GM06990 (cell line): ENCODE measurements at places on chromosomes 16 and 17.
A peak's percentile ranks its signal among the peaks of the same experiment; 100 is the strongest.

DNA sequence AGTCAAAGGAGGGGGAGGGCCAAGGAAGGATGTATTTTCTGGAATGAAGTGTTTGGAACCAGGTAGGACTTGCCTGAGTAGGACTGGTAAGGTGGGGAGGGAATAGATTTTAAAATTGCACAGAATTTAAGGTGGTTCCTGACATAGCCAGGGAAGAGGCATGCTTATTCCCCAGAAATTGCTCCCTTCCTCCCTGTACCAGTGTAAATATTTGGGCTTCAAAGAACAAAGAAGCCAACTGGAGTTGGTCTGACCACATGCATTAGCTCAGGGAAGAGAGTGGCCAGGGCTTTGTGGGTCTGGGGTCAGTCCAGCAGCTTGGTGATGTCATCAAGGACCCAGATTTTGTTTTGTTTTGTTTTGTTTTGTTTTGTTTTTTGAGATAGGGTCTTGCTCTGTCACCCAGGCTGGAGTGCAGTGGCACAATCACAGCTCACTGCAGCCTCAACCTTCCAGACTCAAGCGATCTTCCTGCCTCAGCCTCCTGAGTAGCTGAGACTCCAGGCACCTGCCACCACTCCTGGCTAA, 9.3 kb upstream of the MRTFB start:
- no peak for DNase-seq

DNA sequence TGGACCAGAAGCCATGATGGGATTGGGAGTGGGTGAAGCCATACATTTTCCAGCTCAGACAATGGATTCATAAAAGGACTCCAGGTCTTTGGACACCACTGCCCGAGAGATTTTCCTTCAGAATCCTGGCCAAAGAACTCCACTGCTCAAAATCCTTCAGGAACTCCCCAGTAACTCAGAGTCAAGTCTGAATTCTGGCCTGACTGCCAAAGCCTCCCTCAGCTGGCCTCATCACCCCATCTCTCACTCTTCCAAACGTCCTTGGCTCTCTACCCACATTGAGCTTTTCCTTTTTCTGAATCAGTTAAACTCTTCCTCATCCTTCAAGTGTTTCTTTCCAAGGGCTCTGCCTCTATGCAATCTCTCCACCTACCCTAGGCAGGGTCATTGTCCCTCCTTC, 1.2 kb upstream of the SEPTIN1 start:
- DNase-seq = no peak

DNA sequence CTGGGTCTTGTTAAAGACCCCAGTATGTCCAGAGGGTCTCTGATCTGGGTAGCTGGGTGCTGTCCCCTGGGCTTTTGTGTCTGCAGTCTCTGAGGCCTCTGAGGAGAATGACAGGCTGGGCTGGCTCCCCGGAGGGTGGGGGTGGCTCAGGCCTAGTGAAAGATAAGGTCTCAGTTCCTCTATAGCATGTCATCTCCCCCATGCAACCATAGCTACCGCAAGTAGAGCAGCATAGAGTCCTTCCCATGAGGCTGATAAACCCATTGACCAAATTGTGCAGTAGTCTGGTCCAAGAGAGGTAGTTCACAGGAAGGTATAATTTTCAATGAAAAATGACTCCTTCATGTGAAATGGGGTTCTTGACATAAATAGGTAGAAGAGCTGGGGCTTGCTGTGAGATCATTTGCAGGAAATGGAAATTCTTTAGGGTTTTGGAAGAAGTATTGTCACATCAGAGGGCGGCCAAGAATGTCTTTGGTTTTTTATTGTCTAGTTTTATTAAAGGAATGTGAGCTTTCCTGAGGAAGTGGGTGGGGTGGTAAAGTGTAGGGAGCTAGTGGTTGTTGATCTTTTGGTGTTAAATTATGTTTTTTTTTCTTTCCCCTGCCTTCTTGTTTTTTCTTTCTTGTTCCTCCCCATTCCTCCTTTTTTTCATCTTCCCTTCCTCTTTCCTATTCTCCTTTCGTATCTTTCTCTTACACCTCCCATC, 21.0 kb downstream of the SLC7A6OS start:
- DNase-seq = peak; percentile 69

DNA sequence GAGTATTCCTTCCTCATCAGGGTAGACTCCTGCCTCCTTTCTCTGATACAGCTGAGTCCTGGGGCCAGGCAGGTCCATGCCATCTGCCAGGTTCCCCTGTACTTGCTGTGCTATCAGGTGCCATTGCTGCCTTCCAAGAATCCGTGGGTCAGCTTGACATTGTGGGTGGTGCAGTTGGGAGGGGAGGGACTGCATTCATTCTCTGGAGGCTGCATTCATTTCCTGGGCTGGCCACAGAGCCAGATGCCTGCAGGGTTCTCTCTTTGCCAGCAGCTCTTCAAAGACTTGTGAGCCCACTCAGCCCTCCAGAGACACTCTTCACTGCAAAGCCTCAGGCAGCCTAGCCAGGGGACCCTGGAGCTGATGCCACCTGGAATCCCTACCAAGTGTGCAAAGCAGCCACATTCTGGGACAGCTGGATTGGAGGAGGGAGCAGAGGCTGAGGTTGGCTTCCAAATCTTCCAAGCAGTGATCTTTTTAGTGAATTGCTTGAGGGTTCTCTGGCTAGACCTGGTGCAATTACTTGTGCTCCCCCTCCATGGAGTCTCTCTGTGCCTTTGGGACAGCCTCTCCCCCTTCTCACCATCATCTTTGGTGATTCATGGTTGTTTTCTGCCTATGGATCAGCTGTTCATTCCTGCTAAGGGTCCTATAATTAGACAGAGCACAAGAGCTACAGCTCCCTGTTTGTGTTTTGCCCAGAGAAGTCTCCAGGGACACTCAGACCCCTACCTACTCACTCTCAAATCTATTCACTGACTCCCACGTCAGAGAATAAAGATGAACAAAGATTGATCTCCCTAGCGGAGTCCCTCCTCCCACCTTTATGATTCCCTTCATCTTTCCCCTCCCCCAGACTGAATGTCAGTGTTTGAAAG, 20.9 kb downstream of the ANKFN1 start:
- DNase-seq = no peak

DNA sequence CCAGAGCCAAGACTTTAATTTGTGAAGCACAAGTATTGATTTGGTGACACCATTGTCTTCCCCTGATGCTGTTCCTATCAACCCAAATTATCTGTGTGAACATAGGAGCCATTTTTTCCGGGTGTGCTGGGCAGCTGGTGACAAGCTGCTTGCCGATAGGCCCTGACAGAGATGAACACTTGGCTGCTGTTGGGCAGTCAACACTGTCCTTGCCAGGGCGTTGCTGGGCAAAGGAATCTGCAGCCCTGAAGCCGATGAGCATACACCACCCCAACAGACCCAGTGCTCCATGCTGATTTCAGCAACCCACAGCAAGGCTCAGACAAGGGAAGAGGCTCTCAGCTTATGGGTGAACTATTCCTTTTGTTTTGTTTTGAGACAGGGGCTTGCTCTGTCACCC, 105.4 kb downstream of the YPEL2 start:
- no peak for DNase-seq

- no peak for DNase-seq
These were observed 15.0 kb downstream of the SLC7A5 start for GRCh38 chr16:87854053-87854906.

- DNase-seq = peak; percentile 78
These were observed 96.2 kb downstream of the PGS1 start for GRCh38 chr17:78474614-78475146.

- no peak for DNase-seq
These were observed 1425.1 kb upstream of the CDH8 start for GRCh38 chr16:63461248-63461841.
